Fibroblast of upper back skin (primary cell): ENCODE measurements at places on chromosomes 7 and 10.

DNA sequence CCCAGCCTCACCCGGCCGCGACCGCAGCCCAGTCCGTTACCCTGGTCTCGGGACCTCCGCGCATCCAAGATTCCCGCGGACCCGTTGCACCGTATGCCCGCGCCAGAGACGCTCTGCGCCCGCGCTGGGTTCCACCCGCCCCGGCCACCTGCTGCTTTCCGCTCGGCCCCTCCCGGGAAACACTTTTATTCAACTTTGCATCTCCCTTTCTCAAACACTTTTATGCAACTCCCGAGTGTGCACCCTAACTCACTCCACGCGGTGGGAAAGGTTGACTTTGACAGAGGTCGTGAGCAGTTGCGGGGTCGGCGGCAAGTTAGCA, at the start of gene ODAD2:
ODAD2 (minus strand) TSS at position 126 of the 322 bp plus-strand sequence. CDS start 3,937 bp downstream, outside the sequence.
- DNase-seq, result peak; percentile 6

GRCh38 chr7:150376560-150376959, 2.6 kb upstream of the ZNF775 start:
- DNase-seq, result no peak

- DNase-seq, result peak; percentile 38
These were observed 63.4 kb downstream of the HPSE2 start for GRCh38 chr10:99172128-99172738.

DNA sequence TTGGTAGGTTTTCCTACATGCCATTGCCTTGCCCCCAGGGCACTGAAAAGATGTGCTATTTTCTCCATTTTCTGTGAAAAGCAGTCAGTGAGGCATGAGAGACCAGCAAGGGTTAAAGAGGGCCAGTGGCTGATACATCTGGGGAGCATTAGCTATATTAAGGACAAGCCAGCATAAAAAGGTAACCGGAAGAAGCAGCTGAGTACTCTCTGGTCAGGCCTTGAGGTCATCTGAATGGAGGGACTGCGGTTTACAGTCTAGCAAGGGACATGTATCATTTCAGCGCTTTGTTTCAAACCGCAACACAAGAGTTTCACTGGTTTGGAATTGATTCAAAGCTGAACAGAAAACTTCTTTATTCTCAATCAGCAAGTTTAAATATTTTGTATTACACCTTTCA, 120.4 kb downstream of the EPDR1 start:
- DNase-seq, result peak; percentile 69

DNA sequence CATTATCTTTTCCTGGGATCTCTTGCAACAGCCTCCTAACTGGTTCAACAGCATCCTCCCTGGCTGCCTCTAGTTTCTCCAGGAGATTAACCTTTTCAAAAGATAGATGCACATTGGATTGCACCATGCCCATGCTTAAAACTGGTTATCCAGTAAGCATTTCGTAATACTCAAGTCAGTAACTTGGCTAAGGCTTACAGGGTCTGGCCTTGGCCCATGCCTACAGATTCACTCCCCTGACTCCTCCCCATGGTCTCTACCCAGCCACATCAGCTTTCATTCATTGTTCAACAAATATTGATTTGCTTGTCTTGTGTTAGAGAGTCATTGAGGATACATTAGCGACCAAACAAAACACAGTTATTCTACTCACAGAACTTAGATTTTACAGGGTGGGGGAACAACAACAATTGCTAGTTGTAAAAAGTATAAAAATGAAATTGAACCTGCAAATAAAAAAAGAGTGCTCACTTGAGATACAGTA, 1.8 kb upstream of the KIF20B start:
- DNase-seq, result no peak

DNA sequence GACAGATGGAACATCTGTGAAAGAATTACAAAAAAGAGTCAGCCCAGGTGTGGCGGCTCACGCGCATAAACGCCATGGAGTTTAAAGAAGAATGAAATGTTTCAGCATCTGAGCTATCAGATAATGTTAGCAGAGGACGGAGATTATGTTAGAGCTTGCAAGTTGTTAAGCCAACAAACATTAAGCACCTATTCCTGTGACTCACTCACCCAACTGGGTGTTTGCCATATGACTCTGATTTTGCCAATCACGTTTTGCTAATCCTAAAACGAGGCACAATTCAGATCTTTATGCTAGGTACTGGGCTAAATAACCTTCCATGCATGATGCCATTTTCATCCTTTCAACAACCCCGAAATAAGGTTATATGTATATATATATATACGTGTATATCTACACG, 29.0 kb upstream of the CCNY start:
- DNase-seq, result peak; percentile 35

DNA sequence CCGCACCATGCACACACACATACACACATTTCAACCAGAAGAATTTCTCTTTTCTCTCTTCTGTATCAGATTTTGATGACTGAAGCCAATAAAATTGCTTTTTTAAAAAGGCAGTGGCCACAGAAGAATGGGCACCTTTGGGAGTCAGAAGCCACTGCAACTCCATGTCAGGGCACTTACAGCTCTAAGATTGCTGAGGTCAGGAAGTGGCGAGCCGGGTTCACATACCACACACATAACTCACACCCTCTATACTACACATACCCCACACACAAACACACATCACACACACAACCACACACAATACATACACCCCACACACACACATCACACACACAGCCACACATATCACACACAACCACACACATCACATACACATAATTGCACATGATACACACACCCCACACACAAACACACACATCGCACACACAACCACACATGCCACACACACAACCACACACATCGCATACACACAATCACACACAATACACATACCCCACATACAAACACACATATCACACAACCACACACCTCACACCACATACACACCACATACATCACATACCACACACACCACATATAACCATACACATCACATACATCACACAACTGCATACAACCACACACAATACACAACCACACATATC, 31.2 kb downstream of the GPRIN2 start:
- DNase-seq, result peak; percentile 90

DNA sequence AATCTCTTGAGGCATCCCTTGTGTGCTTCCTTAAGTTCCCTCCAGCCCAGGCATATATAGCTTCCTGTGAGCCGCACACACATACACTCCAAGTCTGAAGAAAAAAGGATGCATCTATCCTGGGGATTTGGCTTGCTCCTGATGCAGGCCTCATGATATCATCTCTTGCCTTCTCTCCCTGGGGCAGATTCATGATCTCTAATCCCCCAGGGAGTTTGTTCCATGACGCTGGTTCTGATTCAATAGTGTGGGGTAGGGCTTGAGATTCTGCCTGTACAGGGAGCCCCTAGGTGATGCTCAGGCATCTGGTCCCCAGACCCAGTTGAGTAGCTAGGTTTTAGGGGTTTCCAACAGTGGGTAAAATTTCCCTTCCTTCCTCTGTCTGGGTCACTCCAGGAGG, 1.5 kb downstream of the PON1 start:
- peak; percentile 60 for DNase-seq
